ENCODE measurements at places on chromosomes 2 and 18. TPM values are rescaled to one million over a fixed set of nuclear protein-coding genes. Genes with fewer than 3 reads are reported as not detected.

Gene EHBP1
- total RNA-seq = 34.3 TPM

Gene KATNAL2
- total RNA-seq = 0.95 TPM

Gene MTCL1
- 0.38 TPM for total RNA-seq

GRCh38 chr2:72081451-72081850, 66.2 kb downstream of the CYP26B1 start:
- no peak for DNase-seq

All from natural killer cell treated with Interleukin-12 subunit alpha and Interleukin-12 subunit beta and Interleukin-15 and Interleukin-18, amount 100 ng/mL, for 72 hours (primary cell).